Stimulated activated CD4-positive, alpha-beta T cell treated with anti-CD3 and anti-CD28 coated beads, Interleukin-2, amount 100 ng/mL, for 48 hours (primary cell): ENCODE measurements at places on chromosomes 7 and 10.
A peak's percentile ranks its signal among the peaks of the same experiment; 100 is the strongest.

GRCh38 chr10:60389413-60390025 lies at the start of gene ANK3:
Gene ANK3, minus strand, starts transcription at chr10:60389875. Its CDS starts 337 bp downstream, at chr10:60389538.
- DNase-seq, result no peak

DNA sequence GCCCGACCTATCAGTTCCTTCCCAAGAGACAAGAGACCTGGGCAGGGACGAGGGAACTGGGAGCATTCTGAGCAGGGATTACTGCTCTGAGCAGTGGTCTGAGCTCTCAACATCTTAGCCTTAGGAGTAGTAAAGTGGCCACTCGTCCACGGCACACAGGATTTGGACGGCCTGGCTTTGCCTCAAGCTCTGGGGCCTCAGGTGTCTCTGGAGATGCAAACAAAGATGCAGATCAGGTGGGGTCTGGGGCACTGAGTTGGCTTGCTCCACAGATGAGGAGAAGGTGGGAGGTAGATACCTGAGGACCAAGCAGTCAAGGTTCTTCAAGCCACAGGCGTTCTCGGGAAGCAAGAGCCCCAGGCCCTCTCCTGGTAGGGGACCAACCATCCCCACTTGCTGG lies 16.1 kb upstream of the NPFFR1 start:
- no peak for DNase-seq

- DNase-seq, result no peak
Measured at GRCh38 chr10:59125666-59126065, 50.8 kb upstream of the PHYHIPL start.

- DNase-seq, result no peak
Measured at GRCh38 chr10:129035052-129035827, 431.8 kb upstream of the MGMT start.

GRCh38 chr7:55118426-55118825 lies 99.6 kb downstream of the EGFR start:
- no peak for DNase-seq

- no peak for DNase-seq
Measured at GRCh38 chr7:22872096-22872807, 49.6 kb upstream of the TOMM7 start.

DNA sequence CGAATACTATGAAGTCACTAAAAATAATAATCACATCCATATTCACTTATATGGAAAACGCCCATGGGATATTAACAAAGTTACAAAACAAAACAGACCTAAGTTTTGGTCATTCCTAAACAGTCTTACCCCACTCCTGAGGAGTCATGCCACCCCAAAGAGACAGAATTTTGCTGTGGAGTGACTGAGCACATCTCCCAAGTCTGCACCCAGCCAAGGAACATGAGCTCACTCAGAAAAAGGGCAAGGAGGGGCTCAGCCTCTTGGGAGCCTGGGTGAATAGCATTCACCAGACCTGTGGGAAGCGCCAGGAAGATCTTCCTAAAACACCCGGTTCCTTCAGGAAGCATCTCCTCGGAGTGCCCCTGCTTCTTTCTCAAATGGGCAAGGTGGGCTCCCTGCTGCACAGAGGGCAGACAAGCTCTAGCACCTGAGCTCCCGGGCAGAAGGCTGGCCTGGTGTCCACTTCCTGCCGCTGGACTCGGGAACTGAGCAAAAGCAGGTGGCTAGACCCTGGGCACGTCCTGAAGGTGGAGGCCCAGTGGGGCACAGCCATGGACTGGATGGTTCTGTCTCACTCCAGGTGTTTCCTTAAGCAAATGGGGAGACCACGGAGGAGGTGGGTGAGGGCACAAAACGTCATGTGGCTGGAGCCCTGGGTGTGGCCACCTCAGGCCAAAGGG lies 31.0 kb downstream of the TNS3 start:
- DNase-seq, result no peak

DNA sequence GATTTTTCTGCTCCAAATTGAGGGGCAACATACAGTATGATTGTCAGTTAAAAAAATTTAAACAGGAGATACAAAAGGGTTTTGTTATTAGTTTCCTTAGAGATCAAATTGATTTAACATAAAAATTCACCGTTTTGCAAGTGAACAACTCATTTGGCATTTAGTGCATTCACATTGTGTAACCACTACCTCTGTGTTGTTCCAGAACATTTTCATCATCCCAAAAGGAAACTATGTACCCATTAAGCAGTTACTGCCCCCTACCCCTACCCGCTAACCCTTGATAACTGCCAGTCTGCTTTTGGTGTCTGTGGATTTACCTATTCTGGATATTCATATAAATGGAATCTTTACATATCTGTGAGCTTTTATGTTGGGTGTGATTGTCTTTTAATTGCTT lies 3.1 kb downstream of the ZRANB1 start:
- no peak for DNase-seq

DNA sequence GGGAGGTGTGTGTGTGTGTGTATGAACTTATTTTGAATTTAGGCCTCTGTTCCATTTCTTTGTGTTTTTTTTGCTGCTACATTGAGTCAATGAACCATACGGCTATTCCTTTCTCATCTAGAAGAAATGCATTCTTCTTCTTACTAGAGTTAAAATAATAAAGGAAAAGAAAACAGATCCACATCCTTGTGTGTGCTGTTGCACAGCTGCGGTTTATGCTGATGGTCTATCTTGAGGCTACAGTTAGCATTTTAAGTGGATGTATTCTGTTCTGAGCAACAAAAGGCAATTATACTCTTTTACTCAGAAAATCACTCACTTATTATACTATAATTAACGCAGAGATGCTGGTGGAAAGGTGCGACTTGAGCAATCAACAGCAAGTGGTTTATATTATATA lies 615.0 kb upstream of the MBL2 start:
- no peak for DNase-seq

DNA sequence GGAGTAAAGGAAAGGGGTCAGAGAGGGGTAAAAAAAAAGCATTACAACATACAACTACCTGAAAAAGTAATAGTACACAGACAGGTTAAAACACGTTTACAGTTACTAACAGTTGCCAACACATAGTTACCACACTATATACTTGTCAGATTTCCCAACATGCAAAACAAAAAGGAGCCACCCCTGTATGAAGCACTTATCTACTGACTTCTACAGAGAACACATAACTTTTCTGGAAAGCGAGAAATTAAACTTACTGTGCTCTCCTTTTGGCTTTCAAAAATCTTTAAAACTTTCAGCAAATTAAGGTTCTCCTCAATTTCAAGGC lies 2.1 kb downstream of the ABI1 start:
- no peak for DNase-seq

DNA sequence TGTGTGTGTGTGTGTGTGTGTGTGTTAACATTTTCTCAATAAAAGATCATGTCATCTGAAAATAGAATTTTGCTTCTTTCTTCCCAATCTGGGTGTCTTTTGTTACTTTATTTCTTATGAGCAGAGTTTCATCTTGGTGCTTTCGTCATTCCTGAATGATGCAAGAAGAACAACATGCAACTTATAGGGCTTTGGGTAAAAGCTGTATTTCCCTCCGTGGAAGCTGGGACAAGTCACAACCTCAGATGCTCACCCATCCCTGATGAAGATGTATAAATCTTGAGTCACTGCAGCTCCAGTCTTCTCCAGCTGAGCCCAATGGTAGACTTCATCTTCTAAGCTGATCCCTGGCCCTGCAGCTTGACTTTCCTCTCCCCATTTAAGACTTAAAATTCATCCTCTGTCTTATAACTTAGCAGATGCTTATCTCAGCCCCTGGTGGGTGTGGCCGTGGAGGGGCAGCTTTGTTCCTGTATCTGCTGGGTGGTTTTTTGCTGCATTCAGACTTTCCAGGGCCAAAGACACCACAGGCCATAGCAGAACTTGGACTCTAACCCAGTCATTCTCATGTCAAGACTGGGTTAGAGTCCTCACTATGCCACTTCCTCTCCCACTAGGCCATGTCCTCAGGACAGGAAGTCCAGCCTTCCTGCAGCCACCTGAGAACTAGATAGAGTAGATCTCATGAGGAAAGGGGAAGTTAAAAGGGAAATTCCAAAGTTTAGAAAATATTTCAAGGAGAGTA lies 356.4 kb downstream of the TNS3 start:
- no peak for DNase-seq

- DNase-seq, result no peak
Measured at GRCh38 chr10:132810807-132811700, 25.1 kb upstream of the NKX6-2 start.

- DNase-seq, result no peak
Measured at GRCh38 chr10:17116193-17116592, 13.4 kb downstream of the CUBN start.

DNA sequence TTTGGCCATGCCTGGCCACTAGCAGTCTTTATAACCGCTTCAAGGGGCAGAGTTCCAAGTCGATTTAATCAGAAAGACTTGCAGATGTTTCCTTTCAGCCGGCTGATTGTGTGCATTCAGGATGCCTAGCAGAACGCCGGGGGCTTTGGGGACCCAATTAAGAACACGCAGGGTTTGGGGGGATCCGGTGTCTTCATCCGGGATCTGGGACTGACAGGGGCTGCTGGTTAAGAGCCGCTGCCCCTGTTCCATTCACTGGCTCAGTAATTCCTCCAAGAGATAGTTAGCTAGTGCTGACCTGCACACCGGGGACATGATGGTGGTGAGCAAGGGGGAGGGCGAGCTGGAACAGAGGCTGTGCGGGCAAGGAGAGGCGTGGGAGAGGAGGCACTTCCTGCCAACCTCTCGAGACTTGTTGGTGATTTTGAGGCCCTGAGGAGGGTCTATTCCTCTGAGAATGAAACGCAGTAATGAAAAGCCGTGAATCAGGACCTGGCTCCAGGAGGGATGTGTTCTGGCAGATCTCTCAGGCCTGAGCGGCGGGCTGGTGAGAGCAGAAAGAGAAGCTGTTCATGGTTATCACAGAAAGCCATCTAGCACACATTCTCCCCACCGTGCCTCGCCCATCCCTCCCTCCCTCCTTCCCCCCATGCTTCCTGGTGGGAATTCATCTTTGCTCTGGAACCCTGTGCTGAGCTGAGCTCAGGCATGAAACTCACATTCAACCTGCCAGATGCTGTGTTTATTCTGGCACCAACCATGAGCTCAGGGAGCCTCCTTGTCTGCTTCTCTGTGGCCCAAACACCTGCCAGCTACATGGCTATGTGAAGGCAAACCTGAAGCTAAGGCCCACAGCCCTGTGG lies 152.0 kb downstream of the CCDC3 start:
- DNase-seq, result no peak

DNA sequence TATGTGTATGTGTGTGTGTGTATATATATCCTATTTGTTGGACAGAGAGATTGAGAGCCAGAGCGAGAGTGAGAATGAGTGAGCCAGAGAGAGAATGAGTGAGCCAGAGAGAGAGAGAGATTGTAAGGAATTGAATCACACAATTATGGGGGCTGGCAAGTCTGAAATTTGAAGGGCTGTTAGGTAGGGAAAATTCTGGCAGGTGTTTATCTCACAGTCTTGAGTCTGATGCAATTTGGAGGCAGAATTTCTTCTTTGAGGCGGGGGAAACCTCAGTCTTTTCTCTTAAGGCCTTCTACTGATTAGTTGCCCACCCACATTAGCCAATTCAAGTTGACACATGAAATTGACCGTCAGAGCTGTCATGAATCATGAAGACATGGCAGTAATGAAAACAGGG lies 41.0 kb upstream of the WASL start:
- DNase-seq, result no peak

DNA sequence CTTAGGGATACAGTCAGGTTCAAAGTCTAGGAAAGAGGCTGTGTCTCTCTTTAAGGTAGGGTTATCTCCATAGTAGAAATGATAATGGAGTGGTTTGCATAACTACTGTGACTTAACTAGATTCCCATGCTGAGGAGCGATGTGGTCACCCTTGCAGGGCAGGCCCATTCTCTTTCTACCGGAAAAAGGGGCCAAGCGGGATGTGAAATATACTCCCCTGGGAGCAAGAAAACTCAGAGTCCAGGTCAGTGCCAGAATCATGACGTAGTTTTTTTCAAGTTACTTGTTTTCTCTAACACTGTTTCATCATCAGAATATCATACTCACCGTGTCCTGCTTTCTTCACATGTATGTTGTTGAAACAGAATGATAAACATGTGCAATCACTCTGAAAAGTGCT lies 649.0 kb upstream of the ANKRD30A start:
- DNase-seq, result no peak

- DNase-seq, result no peak
Measured at GRCh38 chr10:27637601-27638000, 108.0 kb downstream of the MKX start.

DNA sequence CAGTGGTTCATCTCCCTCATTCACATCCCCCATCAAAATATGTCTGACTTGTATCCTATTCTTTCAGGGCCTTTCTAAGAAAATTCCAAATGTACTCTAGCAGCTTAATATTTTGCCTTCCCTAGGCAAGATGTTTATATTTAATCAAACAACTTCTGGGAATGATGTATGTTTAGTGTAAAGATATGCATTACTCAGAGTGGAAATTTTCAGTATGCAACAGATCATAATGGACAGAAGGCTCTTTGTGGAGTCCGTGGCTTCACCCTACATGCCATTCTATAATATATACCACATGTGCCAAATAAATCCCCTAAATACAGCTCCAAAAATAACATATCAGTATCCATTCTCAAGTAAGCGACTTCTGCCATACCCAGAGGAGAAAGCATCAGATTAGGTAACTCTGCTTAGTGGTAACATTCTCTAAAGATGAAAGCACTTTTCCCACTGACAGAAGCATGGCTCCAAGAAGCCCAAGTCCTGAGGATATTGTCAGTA lies 316.6 kb downstream of the KCNMA1 start:
- DNase-seq, result no peak

DNA sequence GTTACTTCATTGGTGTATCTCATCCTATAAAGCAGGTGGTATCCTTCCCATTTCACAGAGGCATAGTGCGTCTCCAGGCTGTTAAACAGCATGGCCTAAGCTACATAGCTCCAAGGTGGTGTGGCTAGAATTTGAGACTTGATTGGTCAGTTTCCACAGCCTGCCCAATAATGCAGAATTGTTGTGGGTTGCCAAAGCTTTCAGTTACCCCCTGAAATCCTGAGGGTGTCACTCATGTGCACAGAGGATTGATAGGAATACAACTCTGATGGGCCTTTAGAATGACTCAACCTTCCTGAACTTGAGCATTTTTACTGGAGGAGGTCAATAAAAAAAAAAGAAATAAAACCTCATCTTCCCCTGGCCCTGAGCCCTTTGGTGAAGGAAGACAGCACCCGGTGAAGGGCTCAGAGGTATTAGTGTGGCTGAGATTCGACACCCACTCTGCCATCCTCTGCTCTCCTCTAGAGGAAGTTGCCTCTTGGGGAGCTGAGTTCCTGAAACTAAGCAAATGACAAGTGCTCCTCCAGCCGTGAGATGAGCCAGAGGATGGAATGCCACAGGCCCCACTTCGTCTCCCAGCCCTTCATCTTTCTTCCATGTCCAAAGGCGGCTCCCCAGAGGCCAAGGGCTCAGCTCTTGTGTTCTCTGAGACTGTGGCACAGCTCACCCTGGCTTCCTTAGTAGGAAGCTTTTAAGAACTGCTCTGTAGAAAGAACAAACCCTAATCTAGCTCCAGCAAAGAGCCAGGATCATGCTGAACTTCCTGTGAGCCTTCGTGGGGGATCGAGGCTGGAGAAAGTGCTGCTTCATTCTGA lies 1.0 kb downstream of the ACSL5 start:
- DNase-seq, result peak; percentile 16

GRCh38 chr10:482051-482501 lies 207.4 kb downstream of the DIP2C start:
- DNase-seq, result no peak

GRCh38 chr7:77188731-77189437 lies 10.7 kb downstream of the FGL2 start:
- DNase-seq, result no peak
